Urinary bladder (tissue), 4 donors: ENCODE measurements at places on chromosomes 12 and 14. TPM values are rescaled to one million over a fixed set of nuclear protein-coding genes. Genes with fewer than 3 reads are reported as not detected.

- no peak for DNase-seq
These were observed 65.3 kb downstream of the CACNA1C start for GRCh38 chr12:2118061-2118460.

DNA sequence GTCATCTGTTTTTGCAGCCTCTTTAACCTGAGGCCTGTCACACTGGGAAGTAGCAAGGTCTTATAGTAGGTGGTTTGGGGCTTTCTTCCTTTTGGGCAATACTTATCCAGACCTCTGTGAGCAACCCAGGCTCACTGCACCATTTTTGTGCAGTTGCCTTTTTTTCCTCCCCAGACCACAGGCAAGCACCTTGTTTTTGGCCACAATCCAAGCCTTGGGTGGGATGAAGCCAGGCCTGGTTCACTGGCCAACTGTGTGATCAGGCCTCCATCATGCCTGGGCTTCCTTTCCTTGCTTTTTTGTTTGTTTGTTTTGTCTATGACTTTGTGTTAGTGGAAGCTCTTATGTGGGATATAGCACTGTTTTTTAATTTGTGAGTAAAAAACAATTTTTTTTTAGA lies 71.7 kb downstream of the DNAH10 start:
- no peak for DNase-seq

DNA sequence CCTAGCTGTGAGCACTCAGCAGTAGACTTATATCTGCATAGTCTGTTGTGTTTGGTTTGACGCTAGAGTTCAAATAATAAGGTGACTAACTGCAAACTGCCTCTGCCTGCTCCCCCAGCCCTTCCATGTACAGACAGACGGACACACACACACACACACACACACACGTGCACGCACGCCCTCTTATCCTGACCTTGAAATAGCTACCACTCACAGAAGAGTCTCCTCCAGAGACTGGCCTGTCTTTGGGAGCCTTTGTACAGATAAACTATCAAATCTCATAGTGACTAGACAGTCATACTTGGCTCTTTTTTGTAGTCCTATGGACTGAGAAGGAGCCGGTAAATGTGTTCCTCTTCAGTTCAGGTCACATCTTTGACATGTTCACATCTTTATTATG lies 158.4 kb downstream of the FBXL14 start:
- no peak for DNase-seq

GRCh38 chr14:22265319-22266141 lies 323.5 kb downstream of the DAD1 start:
- no peak for DNase-seq

DNA sequence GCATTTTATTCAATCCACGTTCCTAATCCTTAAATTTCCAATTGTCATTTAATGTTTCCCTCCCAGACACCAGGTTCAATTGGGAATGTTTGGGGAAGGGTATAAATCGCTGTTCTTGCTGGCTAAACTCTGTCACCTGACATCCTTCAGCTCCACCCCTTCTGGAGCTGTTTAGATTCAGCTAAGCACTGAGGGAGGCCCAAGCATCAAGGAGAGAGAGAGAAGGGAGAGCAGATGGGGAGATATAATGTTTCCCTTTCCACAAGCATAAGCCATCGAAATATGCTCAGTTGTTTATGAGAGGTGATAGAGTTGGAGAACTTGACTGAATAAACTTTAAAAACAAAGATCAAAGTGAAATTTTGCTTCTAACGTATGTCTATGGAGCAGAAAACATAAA lies 1.8 kb downstream of the ABCC9 start:
- DNase-seq = no peak

- no peak for DNase-seq
These were observed 18.9 kb downstream of the NID2 start for GRCh38 chr14:52049721-52050588.

DNA sequence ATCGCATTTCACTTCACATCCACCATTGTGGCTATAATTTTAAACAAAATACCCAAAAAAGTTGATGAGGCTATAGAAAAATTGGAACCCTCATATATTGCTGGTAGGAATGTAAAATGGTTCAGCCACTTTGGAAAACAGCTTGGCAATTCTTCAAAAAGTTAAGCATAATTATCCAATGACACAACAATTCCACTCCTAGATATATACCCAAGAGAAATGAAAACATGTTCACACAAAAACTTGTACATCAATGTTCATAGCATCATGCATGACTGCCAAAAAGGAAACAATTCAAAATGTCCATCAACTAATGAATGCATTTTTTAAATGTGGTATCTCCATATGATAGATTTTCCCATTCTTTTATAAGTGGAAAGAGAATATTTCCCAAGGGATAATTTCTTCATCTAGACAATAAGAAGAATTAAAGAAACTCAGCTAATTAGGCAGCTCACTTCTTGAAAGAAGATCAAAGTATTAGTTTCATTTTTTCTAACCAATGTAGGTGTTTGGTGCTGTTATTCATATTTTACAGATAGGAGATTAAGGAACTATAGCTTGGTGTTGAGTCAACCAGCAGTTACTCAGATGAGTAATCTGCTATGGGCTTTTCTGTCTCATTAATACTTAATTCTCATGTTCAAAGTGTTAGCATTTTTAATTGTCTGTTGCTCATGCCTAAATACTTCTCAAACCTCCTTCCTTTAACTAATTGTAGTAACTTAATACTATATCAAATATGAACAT lies 32.8 kb downstream of the YEATS4 start:
- no peak for DNase-seq

DNA sequence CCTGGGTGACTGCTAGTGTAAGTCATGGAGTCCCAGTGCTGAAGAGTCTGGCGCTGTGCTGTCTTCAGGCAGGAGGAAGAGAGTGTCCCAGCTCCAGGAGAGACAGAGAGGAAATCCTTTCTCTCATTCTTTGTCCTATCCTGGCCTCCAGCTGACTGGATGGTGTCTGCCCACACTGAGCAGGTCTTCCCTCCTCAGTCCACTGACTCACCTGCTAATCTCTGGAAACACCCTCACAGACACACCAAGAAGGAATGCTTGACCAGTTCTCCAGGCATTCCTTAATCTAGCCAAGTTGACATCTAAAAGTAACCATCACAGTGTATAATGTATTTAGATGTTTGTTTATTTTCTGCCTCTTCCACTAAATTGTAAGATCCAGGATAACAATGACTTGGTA lies 53.9 kb downstream of the EMP1 start:
- no peak for DNase-seq

- no peak for DNase-seq
These were observed 137.0 kb downstream of the PIWIL1 start for GRCh38 chr12:130474599-130475269.

- DNase-seq = no peak
These were observed 48.7 kb upstream of the ABCC9 start for GRCh38 chr12:21989819-21990412.

- no peak for DNase-seq
These were observed 11.2 kb upstream of the PYGL start for GRCh38 chr14:50955373-50956043.

DNA sequence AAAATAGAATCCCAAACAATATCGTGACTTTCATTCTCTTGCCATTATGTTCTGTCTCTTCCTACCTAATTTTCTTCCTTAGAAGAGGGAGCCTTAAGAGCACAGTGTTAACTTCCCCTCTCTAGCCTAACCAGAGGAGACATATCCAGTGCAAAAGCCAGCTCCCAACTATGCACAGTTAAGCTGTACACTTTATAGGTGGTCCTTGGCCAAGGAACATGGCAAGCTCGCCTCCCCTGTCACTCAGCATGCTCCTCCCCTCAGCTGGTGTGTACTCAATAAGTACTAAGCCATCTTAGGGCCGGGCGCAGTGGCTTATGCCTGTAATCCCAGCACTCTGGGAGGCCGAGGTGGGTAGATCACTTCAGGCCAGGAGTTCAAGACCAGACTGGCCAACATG lies 255.1 kb upstream of the TMPO start:
- DNase-seq = no peak

GRCh38 chr14:25231004-25231403 lies 181.1 kb upstream of the STXBP6 start:
- no peak for DNase-seq

DNA sequence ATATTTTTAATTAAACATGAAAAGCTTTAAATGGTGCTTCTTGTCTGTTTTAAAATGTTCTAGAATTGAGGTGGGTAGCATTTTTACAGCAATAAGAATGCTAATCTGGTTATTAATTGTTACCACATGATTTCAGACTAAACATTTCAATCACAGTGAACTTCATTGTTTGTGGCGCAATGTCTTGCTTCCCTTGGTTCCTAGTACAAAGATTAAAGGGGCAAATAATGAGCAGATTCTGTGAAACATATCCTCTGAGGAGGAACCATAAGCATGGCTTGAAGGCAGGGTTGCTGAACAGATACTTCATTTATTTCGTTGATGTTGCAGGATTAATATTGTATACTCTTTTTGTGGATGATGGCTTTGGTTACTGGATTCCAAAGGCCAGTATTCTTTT lies 162.1 kb downstream of the FUT8 start:
- DNase-seq = no peak

DNA sequence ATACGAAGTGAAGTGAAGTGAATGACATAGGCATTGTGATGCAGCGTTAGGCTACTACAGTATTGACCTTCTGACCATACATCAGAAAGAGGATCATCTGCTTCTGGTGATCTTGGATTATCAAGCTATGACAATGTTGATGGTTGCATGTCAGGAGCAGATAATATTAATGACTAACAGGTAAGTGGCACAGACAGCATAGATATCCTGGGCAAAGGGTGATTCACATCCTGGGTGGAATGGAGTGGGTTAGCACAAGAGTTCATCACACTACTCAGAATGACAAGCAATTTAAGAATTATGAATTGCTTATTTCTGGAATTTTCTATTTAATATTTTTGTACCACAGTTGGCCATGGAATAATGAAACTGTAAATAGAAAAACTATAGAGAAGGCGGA lies 397.9 kb upstream of the ATP2B1 start:
- DNase-seq = no peak

GRCh38 chr12:42923583-42923982 lies 334.0 kb upstream of the PRICKLE1 start:
- DNase-seq = no peak

DNA sequence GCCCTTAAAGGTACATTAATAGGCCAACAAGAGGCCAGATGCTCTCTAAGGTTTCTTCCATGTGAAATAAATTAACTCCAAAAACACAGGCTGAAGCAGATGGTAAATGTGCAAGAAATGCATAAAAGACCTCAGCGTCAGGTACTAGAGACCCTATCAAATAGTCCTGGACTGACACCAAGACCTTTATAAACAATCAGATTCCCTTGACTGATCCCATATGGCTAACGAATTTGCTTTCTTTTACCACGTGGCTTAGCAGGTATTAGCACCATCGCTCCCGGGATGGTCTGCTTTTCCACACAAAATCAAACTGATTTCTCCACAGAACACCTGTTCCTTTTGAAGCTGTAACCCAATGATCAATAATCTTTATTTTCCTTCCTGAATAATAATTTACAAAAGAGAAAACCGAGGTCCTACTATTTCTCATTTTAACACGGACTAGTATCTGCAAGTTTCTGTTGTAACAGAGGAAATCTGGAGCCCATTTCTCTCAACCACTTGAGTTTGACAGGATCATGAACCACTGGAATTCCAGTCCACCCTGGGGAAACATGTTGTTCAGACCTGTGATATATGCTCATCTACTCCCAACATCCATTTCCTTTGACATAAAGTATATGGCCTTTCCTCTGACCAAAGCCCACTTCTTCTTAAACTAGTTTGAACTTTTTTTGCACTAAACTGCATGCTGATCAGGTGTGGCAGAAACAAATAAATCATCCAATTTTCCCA lies 48.2 kb upstream of the DAAM1 start:
- no peak for DNase-seq

- no peak for DNase-seq
These were observed 21.4 kb downstream of the ZNF268 start for GRCh38 chr12:133202493-133203343.

GRCh38 chr12:4271717-4272423 lies 1.7 kb upstream of the CCND2 start:
- peak; percentile 85 for DNase-seq

DNA sequence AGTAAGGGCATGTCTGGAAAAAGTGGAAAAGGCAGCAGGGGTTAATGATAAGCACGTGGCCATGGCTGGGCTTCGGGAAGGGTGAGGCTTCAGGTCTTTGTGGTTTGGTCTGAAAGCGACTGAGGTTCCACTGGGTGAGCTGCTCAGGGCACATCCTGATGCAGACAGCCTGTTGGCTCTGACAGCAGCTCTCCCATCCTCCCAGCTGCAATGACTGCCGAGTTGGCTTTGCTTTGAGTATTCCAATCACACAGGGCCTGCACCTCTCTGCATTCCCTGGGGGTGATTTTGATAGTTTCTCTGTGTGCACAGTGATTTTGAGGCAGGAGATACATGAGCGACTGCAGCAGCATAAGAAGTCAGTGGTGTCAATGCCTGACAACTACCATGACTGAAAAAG lies 390.7 kb downstream of the APAF1 start:
- no peak for DNase-seq

GRCh38 chr12:131327521-131328488 lies 374.1 kb downstream of the ADGRD1 start:
- DNase-seq = no peak

DNA sequence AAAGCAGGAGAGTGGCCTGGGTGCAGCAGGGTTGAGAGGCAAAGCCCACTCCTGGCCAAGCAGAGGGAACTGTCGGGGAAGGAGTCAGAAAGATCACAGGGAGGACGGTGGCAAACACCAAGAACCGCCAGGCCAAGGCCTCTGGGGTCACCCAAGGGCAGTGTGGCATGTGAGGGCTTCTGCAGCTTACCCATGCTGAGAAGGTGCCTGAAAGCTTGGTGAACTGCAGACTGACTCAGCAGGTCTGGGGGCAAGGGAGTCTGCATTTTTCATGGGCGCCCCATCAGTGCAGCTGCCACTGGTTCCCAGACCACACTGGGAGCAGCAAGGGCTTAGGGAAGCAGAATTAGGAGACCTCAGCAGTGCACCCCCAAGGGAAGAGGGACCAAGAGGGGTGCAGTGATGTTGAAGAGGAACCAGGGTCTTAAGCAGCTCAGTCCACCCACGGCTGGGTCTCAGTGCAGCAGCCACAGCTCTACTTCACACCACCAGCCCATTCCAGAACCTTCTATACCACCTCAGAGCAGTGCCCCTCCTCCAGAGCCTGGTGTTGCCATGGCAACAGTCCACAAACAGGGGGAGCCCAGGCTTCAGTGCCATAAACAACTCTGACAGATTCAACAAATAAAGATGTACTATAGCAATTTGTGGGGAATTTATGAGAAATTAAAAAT lies 59.4 kb downstream of the ITPK1 start:
- DNase-seq = peak; percentile 37

DNA sequence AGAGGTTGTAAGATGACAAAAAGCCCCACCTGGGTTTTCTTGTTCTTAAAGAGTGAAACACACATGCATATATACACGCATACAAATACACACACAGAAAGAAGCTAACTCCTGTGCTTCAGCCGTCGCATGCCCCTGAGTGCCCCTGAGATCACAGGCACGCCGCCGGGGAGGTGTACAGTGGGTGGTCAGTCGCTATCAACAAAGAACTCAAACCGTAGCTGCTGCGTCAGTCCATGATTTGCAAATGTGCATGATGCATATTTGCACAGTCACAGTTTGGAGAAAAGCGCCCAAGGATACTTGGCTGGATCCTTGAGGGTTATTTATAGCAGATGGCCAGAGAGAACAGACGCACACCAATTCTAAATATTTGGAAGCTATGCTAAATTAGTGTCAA lies 206.9 kb downstream of the TMEM132D start:
- no peak for DNase-seq

The OR6C68 gene
- not detected for total RNA-seq

The CCDC197 gene
- total RNA-seq = not detected

The POU6F1 gene
- total RNA-seq = 4.3 TPM

The MVK gene
- total RNA-seq = 10.5 TPM

The MYF6 gene
- 8.6 TPM for total RNA-seq

The CCDC77 gene
- total RNA-seq = 10.0 TPM

The LBHD2 gene
- not detected for total RNA-seq

The USP44 gene
- total RNA-seq = 0.42 TPM

The KIF21A gene
- total RNA-seq = 56.3 TPM

The FITM1 gene
- total RNA-seq = 4.2 TPM
